ENCODE measurements at places on chromosomes 1 and 21.

DNA sequence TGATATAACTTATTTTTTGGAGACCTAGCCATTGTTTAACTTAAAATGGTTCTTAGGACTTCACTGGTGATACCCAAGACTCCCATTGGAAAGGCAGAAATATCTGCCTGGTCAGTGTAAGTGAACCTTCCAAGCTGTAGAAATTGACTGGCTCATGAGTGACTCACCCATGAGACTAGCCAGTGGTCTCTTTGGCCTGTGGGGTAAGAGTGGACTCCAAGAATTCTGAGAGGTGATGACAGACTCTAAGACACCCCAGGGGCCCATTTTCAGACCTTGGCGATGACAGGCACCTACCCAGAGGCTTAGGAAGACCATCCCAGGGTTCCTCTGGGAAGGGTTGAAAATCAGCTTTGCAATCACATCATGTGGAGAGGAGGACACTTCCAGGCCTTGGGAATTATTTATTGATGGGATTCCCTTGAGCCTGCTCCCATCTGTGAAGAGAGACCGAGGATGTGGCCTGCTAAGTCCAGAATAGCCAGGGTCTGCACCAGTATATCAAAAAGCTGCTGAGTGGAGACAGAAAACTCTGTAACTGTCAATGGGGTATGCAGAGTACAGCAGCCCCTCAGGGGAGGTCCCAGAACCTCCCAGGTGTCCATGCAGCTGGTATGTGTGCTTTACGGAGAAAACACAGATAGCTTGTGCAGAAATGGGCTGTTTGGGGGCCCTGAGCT lies 78.9 kb downstream of the KAZN start:
- DNase-seq = no peak

- DNase-seq = no peak
These were observed 61.8 kb upstream of the SOD1 start for GRCh38 chr21:31597683-31598082.

DNA sequence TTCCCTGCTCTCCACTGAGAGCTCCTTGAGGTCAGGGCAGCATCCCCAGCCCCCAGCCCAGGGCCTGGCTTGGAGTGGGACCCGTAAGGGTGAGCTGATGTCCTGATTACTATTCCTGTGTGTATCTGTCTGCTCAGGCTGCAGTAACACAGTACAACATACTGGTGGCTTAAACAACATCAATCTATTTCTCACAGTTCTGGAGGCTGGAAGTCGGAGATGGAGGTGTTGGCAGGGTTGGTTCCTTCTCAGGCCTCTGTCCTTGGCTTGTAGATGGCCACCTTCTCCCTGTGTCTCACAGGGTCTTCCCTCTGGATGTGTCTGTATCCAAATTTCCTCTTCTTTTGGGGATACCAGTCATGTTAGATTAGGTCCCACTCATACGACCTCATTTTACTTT lies 246.4 kb upstream of the POU3F1 start:
- DNase-seq = no peak

GRCh38 chr1:33393524-33393923 lies 37.4 kb downstream of the PHC2 start:
- no peak for DNase-seq

DNA sequence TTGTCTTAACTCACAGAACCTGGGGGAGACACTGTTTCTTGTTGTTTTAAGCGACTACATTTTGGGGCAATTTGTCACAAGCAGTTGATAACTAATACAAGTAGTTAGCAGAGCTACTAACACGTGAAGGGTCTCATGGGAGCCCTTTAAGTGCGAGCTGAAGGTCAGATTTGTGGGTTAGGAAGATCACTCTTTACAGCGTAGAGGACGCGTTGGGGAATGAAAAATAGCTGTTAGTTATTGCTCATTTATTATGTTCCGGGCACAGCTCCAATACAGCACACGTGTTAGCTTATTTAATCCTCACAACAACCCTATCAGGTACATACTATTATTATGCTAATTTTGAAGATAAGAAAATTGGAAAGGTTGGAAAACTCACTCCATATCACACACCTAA lies 95.9 kb downstream of the ACTL8 start:
- DNase-seq = no peak

DNA sequence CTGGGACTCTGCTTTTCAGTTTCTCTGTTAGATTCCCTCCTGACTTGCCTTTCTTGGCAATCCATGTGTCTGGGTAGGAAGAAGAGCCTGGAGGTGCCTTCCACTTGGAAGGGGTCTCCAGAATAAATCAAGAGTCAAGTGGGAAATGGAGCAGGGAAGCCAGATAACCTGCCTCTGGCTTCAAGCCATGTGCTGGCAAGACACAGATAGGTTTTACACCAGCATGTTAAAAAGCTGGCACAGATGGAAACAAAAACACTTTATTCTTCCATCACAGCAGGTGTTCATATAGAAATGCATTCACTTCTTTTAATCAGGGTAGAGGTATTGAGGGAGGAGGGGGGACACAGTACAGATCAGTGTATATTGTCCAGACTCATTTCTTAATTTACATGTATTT lies 356.9 kb upstream of the RUNX1 start:
- no peak for DNase-seq

- no peak for DNase-seq
These were observed 1192.7 kb downstream of the KCNT2 start for GRCh38 chr1:195415584-195415983.

DNA sequence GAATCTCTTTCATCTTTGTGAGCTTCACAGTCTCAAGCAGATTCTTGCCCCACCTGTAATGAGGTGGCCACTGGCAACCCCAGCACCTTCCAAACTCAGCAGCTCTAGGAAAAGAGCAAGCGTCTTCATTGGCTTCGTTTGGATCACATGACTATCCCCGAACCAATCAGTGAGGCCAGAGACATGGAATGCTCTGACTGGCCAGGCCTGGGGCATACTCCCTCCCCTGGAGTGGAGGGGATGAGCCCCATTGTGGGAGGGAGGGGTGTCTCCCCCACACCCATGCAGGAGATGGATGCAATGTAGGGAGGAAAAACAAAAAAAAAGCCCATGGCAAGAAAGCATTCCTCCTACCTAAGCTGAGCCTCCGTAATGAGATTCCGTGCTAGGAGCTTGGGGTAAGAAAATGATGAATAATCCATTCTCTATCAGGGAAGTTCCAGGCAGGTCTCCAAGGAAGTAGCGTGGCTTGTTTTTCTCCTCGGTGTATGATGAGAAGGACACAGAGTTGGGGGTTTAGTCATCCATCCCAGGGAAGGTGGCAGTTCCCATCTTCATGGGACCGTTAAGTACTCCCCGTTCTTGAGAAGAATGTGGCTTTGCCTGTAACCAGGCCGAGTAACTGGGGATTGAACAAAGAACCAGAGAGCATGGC lies 32.7 kb downstream of the FHAD1 start:
- DNase-seq = no peak

Data from large intestine (tissue), 12 donors.